ELR (cell line): ENCODE measurements at places on chromosomes 5 and 9.

DNA sequence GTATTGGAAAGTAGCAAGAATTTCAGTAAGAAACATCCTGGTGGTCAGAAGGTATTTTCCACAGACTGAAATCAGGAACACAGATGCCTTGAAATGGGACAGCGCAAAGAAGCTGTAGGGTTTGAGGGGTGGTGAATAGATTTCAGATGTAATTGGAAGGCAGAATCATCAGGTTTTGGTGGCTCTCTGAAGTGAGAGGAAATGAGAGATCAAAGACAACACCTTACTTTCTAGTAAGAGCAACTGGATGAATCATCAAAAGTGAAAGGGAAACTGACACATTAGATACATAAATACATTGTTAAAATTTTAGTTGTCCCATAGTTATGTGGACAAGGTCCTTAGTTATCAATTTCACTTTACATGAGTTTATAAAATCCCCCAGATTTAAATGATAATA lies 188.2 kb upstream of the SLC27A6 start:
- peak; percentile 55 for DNase-seq

GRCh38 chr9:110198357-110198756 lies 9.6 kb downstream of the C9orf152 start:
- no peak for DNase-seq

DNA sequence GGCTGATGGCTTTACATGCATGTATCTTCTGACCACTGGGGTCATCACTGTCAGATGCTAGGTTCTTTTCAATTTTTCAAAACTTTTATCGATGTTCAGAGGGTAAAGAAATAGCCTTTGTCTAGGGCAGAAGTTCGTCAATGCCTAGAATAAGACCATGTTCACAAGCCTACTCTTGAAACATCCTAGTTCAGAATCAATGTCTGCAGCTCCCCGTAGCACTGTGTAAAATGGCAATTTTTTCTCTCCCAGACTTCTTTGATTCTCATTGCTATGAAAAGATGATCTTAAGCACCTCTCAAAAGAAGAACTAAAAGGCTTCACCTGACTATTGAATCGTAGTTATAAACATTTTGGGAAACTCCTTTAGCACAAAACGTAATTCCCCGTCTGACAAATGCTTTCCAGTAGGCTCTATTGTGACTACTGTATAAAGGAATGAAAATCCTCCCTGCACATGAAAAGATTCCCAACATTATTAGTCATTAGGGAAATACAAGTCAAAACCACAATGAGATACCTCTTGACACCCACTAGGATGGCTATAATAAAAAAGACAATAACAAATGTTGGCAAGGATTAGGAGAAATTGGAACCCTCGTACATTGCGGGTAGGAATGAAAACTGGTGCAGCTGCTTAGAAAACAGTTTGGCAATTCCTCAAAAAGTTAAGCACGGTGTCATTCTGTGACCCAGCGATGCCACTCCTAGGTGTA lies 263.5 kb downstream of the ARHGAP26 start:
- DNase-seq = peak; percentile 95

DNA sequence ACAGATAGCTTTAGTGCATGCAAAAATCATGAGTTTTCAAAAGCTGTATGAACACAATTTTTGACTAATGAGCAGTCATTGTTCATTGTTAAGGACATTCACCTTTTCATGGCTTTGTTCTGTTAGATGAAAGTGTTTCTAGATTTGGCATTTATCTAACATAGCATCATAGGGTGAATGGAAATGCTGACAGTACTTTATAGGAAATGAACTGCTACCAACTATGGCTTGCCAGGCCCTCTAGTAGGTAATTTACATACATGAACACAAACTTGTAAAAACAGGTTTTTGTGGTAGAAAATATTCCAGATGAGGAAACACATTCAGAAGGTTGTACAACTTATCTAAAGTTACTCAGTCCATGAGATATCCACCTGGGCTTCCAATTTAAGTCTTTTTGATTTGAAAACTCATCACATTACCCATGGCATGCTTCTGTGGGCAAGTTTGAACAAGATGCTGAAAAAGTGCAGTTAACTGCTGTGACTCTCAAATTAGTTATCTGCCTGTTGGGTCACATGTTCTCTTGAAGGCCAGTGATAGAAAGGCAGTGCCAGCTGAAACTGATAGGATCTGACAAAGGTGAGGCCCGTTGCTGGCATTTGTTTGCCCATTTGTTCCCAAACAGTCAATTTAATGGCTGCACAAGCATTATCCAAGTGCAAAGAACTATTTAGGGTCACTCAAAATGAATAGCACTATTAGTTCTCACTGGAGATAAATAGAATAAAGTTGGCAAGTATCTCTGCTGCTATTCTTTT lies 399.1 kb downstream of the MAN2A1 start:
- DNase-seq = no peak

DNA sequence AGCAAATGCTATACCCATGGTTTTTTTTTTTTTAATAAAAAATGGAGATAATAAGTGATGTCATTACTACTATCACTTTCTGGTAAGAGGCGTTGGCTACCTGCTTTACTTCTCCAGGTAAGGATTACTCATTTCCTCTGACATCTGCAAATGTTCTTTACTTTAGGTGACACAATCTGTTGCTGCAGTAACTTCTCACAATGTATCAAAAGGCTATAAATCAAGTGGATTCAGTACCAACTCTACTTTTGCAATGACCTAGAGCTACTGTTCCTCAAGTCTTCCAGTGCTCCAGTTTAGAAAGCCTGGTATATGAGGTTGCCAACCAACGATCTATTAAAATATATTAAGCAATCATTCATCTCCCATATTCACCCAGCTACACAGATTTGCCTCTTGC lies 129.1 kb downstream of the PLK2 start:
- no peak for DNase-seq

- DNase-seq = no peak
Measured at GRCh38 chr9:121745396-121745695, 93.9 kb downstream of the DAB2IP start.

DNA sequence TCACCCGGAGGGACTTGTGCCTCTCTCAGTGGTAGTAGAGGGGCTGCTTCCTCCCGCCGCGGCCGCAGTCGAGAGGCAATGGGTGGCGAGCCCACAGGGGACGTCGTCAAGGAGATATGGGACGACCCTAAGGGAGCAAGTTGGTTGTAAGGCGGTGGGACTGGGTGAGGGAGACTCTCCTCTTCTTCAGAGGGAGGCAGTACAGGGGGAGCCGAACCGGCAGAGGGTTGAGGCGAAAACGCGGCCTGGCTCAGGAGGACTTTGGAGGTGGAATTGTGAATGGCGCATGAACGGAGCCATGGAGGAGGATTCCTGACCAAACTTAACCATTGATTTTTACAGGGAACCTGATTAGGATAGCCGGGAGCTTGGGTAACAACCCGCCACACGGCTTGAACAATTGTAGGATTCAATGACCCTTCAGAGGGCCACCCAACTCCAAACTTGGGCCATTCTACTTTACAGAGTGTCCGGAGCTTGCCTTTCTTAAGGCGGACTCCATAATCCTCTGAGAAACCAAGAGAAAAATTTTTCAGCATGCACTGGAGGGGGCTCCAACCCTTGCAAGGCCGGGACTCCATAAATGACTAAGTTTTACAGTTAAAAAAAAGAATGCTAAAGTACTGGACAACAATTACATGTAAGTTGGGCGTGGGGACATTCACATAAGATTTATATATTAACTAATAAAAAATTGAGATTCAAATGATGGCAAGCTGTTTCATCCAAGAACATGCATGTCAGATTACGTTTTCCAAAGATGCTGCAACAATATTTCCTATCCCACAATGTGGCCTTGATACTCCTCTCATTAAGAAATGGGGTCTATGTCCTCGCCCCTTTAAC lies 19.4 kb upstream of the RHOBTB3 start:
- DNase-seq = no peak

- DNase-seq = peak; percentile 61
Measured at GRCh38 chr5:142743592-142744441, 26.4 kb upstream of the ARHGAP26 start.

DNA sequence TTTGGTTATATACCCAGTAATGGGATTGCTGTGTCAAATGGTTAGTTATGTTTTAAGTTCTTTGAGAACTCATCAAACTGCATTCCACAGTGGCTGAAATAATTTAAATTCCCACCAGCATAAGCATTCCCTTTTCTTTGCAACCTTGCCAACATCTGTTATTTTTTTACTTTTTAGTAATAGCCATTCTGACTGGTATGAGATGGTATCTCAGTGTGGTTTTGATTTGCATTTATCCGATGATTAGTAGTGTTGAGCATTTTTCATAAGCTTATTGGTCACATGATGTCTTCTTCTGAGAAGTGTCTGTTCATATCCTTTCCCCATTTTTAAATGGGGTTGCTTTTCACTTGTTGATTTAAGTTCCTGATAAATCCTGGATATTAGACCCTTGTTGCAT lies 435.7 kb upstream of the RIOK2 start:
- peak; percentile 32 for DNase-seq

DNA sequence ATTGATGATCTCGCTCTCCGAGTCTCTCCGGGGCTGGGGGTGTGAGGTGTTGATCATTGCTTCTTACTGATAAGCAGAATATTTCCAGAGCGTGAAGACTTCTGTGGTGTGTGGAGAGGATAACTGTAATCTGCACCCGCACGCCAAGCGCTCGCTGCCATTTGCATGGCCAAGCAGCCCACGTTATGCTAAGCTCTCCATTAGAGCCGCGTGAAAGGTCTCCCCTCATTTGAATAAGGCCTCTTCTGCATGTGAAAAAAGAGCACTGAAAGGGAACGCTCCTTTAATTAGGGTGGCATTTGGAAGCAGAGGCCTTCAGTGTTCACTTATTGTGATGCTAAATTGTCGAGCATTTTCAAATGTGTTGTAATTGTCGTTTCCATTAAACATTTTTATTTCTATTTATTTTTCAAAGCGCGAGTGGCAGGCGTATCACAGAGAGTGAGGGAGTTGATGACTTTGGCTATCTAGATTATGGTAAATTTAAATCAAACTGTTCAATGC lies 163.6 kb upstream of the IRX2 start:
- no peak for DNase-seq

GRCh38 chr5:66666778-66667177 lies 70.6 kb downstream of the MAST4 start:
- no peak for DNase-seq

DNA sequence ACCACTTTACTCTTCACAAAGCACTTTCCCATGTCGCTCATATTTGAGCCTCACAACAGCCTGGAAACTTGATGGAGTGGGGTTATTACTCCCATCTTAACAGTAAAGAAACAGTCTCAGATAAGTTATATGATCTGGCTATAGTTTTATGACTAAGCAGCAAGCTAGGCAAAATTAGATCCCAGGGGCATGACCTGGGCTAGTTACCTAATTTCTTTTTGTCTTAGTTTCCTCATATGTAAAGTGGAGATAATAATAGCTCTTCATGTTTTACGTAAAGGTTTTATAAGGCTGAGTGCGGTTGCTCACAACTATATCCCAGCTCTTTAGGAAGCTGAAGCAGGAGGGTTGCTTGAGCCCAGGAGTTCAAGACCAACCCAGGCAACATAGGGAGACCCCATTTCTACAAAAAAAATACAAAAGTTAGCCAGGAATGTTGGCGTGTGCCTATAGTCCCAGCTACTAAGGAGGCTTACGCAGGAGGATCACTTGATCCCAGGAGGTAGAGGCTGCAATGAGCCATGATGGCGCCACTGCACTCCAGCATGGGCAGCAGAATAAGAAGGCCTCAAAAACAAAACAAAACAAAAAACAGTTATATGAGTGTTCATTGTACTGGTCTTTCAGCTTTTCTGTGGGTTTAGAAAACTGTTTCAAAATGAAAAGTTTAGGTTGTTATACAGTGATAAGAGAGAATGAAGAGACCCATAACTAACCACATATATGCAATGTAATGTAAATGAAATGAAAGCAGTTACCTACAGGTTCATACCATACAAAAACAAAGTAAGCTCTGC lies 6.5 kb upstream of the PLIN2 start:
- no peak for DNase-seq

- DNase-seq = no peak
Measured at GRCh38 chr9:37430841-37431597, 8.5 kb downstream of the GRHPR start.

- no peak for DNase-seq
Measured at GRCh38 chr5:116719106-116719505, 144.5 kb upstream of the SEMA6A start.

DNA sequence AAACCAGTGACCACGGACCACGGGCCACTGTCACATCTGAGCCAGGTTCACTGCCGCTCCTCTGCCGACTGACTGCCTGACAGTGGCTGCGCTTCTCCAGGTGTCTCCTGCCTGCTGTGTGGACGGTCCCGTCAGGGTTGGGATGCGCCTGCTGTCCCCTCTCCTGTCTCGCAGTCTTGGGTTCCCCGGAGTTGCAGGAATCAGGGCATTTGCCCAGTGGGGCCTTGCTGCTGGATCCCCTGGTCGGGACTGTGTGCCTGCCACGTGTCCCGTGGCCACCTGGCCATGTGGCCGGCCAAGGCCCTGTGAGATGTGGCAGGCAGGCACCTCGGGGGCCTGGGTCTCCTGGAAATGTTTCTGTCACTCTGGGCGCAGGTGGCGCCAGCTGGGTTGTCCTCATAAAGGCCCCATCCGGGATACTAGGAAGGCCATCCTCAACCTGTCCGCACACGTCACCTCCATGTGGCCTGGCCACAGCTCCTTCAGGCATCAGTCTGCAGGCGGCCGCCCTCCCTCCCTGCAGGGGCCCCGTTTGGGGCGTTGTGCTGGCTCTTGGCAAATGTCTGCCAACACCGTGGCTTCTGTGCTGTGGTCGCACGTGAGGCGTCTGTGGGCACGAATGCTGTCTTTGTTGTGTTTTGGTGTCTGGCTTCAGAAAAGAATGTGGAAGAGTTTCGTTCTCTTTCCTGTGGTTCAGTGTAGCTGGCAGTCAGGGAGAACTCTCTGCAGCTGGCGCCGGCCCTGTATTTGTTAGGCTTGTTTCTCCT lies 6.4 kb upstream of the TOR4A start:
- DNase-seq = no peak

- no peak for DNase-seq
Measured at GRCh38 chr9:77851882-77852595, 179.6 kb downstream of the GNAQ start.

DNA sequence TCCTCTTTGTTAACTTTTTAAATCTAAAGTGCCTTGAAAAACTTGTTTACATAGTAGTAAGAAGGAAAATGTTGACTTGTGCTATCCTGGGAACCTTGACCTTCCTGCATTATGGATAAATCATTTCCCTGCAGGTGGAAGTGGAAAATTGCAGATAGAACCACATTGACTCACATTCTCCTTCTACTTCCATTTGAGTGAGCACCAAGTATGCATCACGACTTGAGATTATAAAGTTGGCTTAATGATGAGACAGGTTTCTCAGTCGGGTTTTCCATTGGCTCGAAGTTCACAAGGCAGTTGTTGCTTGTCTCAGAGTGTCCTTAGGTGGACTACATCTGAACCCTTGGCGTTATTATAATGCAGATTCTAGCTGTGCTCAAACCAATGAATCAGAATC lies 39.9 kb downstream of the DOCK8 start:
- no peak for DNase-seq

- DNase-seq = no peak
Measured at GRCh38 chr9:100577776-100578448, at the start of gene CAVIN4. TSS of gene CAVIN4 (plus strand) at chr9:100578079. CDS start at chr9:100578144, 65 bp downstream.
